Hematopoietic multipotent progenitor cell treated with erythropoietin and hydrocortisone succinate and interleukin-3 and kit ligand, for 8 days (in vitro differentiated cells): ENCODE measurements at places on chromosomes 16 and 17.
A peak's percentile ranks its signal among the peaks of the same experiment; 100 is the strongest.

GRCh38 chr16:15948532-15949209, 745 bp upstream of the ABCC1 start:
- no peak for DNase-seq

- DNase-seq, result no peak
These were observed 931.4 kb upstream of the CDH8 start for GRCh38 chr16:62967611-62968010.

DNA sequence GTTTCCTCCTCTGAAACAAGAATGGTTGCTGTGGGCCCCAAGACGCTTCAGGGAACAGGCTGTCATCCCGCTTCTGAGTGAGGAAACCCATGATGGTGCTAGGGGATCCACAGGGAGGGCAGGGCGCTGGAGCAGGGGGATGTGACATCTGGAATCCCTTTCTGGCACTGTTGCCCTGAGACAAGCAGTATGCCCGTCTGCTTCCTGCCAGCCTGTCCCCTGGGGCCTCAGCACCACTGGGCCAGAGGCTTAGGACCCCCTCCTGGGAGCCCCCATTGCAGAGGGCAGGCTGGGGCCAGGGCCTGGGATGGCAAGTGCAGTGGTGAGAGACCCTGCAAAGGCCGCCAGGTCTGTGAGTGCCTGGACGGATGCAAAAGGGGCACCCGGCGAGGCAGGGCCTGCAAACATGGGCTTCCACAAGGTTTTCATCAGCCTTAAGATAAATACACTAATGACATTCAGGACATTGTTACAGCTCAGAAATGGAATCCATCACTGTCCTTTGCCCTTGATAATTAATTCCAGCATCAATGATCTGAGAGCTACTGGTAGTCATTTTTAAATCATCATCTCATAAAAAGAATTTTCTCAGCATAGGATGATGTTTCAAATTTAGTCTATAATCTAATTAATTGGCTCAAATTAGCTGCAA, 51.6 kb downstream of the PRMT7 start:
- no peak for DNase-seq

- DNase-seq, result no peak
These were observed 57.4 kb upstream of the ERN1 start for GRCh38 chr17:64187093-64187895.

DNA sequence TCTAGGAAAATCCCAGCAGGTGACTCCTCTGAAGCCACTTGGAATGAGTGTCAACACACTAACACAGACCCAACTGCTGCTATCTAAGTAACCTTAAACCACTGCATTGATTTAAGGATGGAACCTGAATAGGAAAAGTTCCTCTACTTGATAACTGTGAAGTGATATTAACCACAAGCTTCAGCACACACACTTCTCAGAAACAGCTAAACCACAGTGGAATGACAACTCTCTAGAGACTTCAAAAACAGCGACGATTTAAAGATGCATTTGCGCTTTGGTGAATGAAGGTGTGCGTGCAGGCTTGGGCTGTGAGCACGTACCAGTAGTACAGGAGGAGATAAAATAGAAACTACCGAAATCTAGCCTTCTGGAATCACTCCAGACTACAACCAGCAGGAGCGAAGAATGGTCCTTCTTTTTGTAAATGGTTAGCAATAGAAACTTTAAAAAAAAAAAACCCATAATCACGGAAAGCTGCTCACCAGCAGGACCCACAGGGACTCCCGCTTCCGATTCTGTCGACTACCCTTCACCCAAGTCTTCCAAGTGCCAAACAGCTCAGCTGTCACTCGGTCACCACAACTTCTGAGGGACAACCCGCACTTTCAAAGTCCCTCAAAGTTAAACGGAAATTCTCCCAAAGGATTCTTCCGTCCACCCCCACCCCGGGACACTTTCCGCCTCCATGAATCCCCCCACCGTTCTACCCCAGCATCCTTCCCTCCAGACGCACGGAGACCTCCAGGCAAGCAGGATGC, 137.7 kb upstream of the CORO6 start:
- DNase-seq, result peak; percentile 44

GRCh38 chr17:35372846-35373533, 431 bp downstream of the SLFN11 start:
- DNase-seq, result peak; percentile 51

DNA sequence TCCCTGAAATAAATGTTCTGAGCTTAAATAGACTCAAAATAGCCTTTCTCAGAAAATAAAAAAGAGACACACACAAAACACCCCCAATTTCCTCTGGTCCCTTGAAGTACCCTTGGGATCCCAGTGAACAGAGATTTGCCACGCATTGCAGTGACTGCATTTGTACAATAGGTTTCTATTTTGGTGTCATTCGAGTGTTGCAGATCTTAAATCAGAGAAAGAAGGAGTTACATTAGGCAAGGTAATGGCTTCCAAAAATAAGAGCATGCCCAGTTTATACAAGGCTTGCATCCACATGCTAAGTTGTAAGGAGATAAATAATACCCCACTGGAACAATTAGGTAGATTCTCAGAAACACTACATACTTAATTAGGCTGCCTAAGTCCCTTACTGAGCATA, 2.2 kb downstream of the TOX3 start:
- DNase-seq, result no peak

DNA sequence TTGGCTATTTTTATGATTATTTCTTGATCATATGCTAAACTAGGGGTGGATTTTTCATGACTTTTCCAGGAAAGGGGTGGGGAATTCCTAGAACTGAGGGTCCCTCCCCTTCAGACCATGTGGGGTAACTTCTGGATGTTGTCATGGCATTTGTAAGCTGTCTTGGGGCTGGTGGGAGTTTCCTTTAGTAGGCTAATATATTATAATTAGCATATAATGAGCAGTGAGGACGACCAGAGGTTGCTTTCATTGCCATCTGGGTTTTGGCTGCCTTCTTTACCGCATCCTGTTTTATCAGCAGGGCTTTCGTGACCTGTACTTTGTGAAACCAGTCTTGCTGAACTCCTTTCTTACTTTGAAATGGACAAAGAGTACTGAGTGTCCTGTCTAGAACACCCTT, 40.4 kb upstream of the ABCA5 start:
- peak; percentile 32 for DNase-seq

GRCh38 chr17:6075845-6076244, 5.7 kb downstream of the WSCD1 start:
- DNase-seq, result no peak

- peak; percentile 6 for DNase-seq
These were observed 634 bp downstream of the SLC2A4 start for GRCh38 chr17:7281953-7282751.

GRCh38 chr17:45380991-45381390, 51.7 kb downstream of the ARHGAP27 start:
- no peak for DNase-seq

- DNase-seq, result no peak
These were observed 281.3 kb upstream of the TNRC6C start for GRCh38 chr17:77677211-77677610.
